ENCODE measurements at places on chromosomes 1 and 21.

GRCh38 chr1:38730511-38731397, 128.8 kb downstream of the RRAGC start:
- no peak for DNase-seq

DNA sequence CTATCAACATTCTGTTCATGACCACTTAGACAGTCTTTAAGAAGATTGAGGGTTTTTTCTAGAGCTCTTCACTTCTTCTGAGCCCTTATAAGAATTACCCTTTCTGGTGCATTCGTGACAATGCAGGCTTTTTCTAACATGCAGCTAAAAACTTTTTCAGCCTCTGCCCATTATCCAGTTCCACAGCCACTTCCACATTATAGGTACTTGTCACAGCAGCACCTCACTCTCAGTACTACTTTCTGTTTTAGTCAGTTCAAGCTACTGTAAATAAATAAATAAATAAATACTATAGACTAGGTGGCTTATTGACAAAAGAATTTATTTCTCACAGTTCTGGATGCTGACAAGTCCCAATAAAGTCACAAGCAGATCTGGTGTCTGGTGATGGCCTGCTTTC, 284.4 kb upstream of the PKN2 start:
- DNase-seq, result no peak

DNA sequence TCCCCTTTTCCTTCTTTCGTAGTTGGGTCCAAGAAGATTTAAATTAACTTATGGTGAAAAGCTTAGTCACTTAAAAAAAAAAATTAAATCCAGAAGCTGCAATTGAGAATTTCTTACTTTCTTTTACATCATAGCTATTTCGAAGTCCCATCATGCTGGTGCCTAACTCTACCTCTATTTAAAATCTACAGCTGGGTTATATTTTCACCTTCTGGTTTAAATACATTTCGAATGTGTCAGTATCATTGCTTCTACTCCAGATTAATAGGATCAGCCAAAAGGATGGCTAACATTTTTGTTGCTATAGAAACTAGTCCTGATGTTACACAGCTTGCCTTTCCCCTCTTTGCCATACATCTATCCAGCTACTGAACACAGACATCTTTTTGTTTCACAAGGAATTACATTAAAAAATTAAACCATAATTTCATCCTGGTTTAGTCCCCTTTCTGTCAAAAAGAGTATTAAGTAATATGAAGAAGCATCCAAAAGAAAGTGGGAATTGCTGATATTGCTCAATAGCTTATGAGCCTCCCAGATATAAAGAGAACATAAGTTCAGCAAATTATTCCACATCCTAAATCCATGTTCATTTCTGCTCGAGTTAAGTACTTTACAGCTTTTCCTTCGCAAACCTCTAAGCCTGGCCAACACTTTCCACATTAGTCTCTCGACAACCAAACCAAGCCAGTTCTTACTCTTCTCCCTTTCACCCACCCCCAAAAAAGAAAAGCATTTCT, 396.7 kb upstream of the DAB1 start:
- DNase-seq, result no peak

- no peak for DNase-seq
Measured at GRCh38 chr21:32816261-32816660, 44.7 kb upstream of the PAXBP1 start.
